ENCODE measurements at places on chromosomes 1 and 21.
A peak's percentile ranks its signal among the peaks of the same experiment; 100 is the strongest.

DNA sequence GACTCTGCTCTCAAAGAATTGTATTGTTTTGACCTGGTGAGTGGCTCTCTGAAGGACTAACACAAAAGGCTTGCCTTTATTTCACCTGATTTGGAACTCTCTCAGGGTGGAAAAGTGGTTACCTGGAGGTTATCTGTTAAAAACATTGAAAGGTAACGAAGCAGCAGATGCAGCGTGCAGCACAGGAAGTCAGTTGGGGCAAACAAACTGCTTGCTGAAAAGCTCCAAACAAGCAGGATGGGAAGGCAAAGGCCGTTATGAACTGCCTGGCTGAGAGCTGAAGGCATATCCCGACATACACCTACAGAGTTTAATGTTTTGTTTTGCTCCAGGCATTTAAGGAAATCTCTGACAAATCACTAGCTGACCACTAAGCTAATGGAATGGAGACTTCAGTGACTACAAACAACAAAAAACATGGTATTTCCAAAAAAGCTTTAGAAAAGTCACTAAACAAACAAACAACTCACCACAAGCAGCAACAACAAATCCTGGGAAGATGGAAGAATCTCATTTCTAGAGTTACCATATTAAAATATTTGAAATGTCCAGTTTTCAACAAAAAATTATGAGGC, 44.3 kb upstream of the BATF3 start:
- no peak for DNase-seq

GRCh38 chr1:82273816-82274215, 473.1 kb downstream of the ADGRL2 start:
- DNase-seq: no peak

GRCh38 chr21:28705616-28706015, 287.1 kb downstream of the LTN1 start:
- DNase-seq: no peak

- DNase-seq: peak; percentile 29
These were observed 488 bp downstream of the SLC35D1 start for GRCh38 chr1:67053535-67053784.

- DNase-seq: peak; percentile 3
These were observed 306.2 kb downstream of the TTLL7 start for GRCh38 chr1:83692524-83693381.

- DNase-seq: no peak
These were observed 10.8 kb upstream of the ANGPTL7 start for GRCh38 chr1:11178021-11179015.

DNA sequence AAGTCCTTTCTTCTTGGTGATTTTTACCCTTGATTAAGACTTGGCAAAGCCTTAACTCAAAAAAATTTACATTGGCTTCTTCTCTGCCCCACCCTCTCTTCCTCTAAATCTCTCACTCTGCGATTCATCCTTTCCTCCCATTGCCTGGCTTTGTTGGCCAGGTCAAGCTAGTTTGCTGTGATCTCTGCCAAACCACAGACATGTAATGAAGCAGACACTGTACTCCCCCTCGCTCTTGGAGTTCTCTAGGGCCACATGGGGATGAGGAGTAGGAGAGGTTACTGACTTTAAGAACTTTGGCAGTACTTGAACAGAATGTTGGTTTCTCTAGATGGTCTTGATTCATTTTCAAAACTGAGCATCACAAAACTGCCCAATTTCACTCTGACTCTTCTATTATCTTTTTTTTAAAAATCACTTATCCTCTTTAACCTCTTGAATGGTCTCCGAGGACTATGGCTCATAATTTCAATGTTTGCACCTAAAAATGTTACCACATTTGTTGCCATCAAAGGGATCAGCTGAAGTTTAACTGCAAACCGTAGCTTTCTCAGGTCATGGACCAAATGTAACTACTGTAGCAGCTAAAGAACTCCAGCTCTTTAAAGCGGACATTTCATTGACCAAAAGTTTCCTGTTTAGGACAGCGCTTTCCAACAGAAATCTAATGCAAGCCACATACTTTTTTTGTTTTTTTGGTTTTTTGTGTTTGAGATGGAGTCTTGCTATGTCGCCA, 62.7 kb upstream of the IPO9 start:
- no peak for DNase-seq

DNA sequence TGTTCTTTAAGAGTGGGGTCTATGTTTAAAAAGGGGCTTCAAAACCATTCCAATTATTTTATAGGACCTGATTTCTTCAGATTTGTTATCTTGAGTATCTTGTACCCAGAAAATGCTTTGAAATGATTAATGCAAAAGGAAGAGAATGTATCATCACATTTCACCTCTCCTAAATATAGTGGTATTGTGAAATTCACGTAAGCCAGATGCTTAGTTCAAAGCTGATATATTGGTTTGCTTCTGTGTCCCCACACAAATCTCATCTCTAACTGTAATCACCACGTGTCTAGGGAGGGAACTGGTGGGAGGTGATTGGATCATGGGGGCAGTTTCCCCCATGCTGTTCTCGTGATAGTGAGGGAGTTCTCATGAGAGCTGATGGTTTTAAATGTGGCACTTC, 8.5 kb downstream of the SOAT1 start:
- no peak for DNase-seq

DNA sequence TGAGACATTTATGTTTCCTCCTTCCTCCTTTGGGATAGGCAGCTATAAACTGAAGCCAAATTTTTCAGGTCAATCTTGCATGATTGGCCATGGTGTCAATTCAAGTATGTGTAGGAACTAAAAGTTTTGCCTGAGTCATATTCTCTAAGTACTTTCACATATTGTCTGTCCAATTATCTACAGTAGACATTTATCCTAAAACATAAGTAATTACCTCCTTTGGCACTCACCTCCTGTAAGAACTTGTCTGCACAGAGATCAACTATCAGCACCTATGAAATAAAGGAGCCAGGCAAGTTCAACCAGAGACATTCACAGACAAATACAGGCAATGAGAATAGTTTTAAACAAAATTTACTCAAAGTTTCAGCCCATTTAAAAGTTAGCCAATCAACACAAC, 14.2 kb upstream of the BCAS2 start:
- no peak for DNase-seq

- no peak for DNase-seq
These were observed 347.6 kb upstream of the RUNX1 start for GRCh38 chr21:35396655-35397054.

DNA sequence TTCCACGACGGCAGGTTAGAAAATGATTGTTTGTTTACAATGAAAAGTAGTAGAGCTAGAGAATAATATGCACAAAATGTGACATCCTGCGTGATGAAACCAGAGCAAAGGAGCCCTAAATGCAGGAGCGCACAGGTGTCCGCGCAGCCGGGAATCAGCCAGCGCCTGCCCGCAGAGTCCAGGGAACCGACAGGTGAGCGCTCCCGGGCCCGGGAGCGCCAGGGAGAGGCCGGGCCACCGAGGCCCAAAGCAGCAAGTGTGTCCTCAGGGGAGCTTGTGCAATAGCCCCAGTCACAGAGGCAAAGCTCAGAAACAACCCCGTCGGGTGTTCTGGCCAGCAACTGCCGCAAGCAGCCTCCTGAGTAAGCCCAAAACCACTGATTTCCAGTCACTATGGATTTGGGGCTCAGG, 789 bp upstream of the GALE start:
- no peak for DNase-seq

- no peak for DNase-seq
These were observed 130.5 kb downstream of the TMEM53 start for GRCh38 chr1:44543786-44544185.

DNA sequence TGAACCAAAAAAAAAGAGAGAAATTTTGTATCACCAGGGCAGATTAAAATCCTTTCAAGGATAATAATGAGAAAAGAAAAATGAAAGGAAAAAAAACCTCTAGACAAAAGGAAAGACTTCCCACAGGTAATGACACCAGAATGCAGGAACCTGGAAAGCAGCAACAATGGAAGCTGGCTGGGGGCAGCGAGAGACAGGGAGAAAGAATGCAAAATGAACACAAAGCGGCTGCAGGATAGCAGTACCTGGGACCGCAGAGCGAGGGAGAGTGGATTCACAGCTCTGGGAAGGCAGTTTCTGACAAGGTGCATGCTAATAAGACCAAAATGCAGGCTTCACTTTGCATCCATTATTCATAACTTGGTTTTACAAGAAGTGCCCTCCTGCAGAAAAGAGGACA, 349.0 kb downstream of the SIPA1L2 start:
- DNase-seq: no peak

- DNase-seq: no peak
These were observed 2.6 kb upstream of the C1orf198 start for GRCh38 chr1:230870916-230871315.

Data from activated CD4-positive, alpha-beta T cell treated with anti-CD3 and anti-CD28 coated beads, Interleukin-2, amount 50 U/mL, for 1 hour (primary cell).